ENCODE measurements at places on chromosomes 16 and 17. TPM values are rescaled to one million over a fixed set of nuclear protein-coding genes. Genes with fewer than 3 reads are reported as not detected.

The CCL5 gene
- 0.80 TPM for total RNA-seq

The BICDL2 gene
- total RNA-seq = not detected

The DRC3 gene
- total RNA-seq = 2.3 TPM

The MMP15 gene
- total RNA-seq = 43.1 TPM

The SULT1A1 gene
- 5.1 TPM for total RNA-seq

The IL17C gene
- total RNA-seq = not detected

The CIITA gene
- 0.09 TPM for total RNA-seq

The MYH8 gene
- not detected for total RNA-seq

The ADGRG1 gene
- 241 TPM for total RNA-seq

The TMEM92 gene
- total RNA-seq = 14.9 TPM

The PSMD11 gene
- total RNA-seq = 245 TPM

The CCL18 gene
- total RNA-seq = not detected

The SLC16A11 gene
- total RNA-seq = not detected

The MLKL gene
- 50.1 TPM for total RNA-seq

The OTOA gene
- 0.09 TPM for total RNA-seq

The KLHL36 gene
- total RNA-seq = 27.5 TPM

The EVI2A gene
- not detected for total RNA-seq

The HS3ST2 gene
- total RNA-seq = not detected

The SENP3 gene
- 102 TPM for total RNA-seq

The TMC7 gene
- total RNA-seq = 6.2 TPM

The OR1E2 gene
- total RNA-seq = not detected

The SMARCE1 gene
- 117 TPM for total RNA-seq

The PRSS21 gene
- total RNA-seq = not detected

The CMTM2 gene
- not detected for total RNA-seq

The FOXN1 gene
- 0.02 TPM for total RNA-seq

The PHAF1 gene
- total RNA-seq = 25.5 TPM

The DNAI2 gene
- total RNA-seq = not detected

The KRTAP2-1 gene
- total RNA-seq = not detected

The GCGR gene
- 0.08 TPM for total RNA-seq

The EZH1 gene
- total RNA-seq = 12.3 TPM

The EME1 gene
- 13.8 TPM for total RNA-seq

The SYCE1L gene
- total RNA-seq = 9.9 TPM

Measured in A549 treated with dexamethasone at 1 μM for 4 hours (cell line).